DMS 273 treated with DMSO at 0.1 percent for 48 hours (cell line): ENCODE measurements at places on chromosomes 4 and X.

DNA sequence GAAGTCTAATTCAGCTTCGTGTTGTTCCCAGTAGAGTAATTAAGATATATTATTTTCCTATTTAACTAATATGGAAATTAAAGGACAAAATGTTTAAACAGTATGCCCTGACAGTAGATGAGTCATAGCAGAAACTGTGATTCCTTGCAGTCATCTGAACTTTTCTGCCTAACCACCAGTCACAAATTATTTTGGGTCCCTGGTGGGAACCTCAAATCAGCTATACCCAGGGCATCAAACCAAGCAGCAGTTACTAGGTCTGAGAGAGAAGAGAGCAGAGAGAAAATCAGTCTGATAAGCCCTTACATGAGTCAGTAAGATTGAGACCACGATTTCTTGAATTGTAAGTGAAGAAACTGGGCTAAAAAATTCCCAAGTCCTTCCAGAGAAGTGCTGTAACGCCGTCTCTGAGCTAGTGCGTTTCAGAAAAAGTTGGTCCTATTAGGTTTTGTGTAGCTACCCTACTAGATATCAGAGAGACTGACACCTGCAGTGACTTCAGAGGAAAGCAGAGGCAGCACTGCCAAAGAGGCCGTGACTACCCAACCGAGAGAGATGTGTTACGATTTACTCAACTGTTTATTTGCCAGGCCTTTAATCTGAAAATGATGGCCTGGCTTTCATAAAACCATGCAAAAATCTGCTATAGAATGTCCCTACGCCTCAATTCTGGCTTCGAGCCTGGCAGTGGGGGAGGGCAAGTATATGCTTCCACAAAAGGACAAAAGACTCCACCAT lies 21.7 kb upstream of the GPM6A start:
- no peak for DNase-seq

DNA sequence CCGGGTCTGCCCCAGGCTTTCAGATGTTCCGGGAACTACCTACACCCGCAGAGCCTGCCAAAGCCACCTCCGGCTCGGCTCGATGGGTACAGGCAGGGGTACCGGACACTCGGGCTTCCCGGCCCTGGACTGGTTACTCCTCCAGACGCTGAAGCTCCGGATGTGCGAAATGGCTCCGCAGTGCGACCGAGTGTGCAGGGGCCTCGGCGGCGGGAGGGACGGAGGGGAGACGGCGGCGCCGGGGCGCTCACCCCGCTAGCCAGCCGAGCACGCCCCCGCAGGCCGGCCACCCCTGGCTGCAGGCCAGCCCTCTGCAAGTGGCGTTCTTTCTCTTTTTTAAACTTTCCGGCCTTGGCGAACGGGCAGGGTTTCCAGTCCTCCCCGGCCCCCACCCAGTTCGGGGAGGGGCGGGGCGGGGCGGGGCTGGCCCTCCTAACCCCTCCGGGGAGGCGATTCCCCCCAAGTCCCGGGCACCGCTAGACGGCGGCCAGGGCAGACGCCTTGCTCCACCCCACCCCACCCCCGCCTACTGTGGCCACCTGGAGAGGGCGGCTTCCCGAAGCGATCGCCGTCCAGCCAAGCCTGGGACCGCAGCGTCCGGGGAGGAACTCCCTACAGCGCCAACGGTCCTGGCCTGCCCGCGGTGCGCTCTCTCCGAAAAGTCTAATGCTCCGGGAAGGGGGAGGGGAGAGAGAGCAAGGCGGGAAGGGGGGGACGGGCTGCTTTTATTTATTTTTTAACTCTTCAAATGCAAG lies 7.5 kb downstream of the BCOR start:
- no peak for DNase-seq

DNA sequence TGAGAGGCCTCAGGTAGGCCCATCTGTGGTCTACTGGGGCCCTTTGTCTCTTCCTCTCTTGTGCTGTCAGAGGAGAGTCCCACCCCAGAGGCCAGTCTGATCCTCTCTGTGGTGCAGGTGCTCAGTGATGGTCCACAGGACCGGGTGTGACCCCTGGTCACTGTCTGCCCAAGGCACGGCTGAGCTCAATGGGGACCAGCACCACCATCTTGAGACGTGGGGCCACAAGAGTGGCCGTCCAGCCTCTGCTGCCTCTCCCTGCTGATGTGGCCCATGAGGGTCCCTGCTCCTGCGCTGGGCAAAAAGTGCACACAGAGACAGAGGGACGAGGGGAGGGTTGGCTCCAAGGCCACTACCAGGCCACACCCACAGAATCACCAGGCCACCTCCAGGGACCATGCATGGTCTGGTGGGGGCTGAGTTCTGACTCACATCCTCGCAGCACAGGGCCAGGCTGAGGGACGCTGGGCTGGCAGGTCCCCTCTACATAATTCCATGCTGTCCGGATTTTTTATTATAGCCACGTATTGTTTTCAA lies 88.3 kb downstream of the FAM53A start:
- DNase-seq, result no peak

- no peak for DNase-seq
These were observed 21.3 kb downstream of the SPCS3 start for GRCh38 chr4:176340871-176341685.
